B cell (primary cell): ENCODE measurements at places on chromosomes 11 and 22.

- no peak for DNase-seq
These were observed 2.4 kb downstream of the MAPK1 start for GRCh38 chr22:21865041-21865440.

- DNase-seq = no peak
These were observed 28.4 kb downstream of the RASD2 start for GRCh38 chr22:35568751-35569739.

GRCh38 chr11:94134651-94135512, 6.2 kb downstream of the PANX1 start:
- DNase-seq = no peak

DNA sequence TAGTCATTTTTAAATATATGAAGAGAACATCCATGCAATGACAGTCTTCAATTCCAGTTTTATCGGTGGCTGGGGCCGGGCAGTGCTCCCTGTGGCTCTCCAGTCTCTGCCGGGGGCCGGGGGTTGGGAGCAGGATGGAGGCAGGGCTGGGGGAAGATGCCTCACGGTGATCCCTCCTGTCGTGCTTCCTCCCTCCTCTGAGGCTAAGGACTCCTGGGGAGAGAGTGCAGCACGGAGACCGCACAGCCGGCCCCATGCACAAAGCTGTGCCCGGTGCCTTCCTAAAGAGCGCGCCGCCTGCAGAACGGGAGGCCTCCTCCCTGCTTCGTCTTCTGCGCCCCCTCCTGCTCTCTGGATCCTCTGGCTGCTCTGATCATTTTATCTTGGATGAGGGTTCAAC, 20.5 kb downstream of the GAL start:
- no peak for DNase-seq

GRCh38 chr11:130049328-130049771, 20.3 kb upstream of the APLP2 start:
- no peak for DNase-seq

DNA sequence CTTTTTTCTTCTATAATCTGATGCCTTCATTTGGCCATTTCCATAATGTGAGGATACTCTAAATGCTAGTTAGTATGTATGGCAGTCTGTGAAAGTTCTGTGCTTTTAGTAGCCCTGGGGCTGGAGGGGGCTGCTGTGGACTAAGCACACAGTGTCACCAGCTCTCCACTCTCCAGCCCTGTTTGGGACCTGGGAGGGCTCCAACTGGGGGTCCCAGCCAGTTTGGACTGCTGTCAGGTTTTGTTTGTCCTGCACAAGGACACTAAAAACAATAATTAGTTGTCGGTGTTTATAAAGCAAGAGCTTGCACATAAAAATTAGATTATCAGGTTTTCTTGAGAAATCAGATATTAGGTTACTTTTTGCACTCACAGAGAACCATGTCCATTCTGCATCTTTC, 103.1 kb downstream of the LDLRAD3 start:
- DNase-seq = no peak

- DNase-seq = no peak
These were observed 119.6 kb downstream of the TENM4 start for GRCh38 chr11:79321263-79321662.

DNA sequence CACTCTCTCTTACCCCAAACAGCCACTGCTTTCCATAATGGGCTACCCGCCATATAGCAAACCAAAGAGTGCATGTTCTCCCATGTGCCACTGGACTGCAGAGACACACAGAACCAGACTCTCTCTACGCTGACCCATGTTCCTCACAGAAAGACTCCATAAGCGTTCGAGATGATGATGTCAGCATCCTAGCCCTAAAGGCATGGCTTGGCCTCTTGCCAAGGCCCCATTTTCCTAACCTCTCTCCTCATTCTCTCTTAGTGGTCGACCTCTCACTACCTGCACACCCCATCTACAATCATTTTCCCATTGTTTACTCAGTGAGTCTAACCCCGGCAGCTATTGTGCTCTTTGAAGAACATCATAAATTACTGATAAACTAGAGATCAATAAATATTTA, 4.9 kb downstream of the NDUFC2 start:
- DNase-seq = no peak

GRCh38 chr11:126914941-126915340, 85.6 kb downstream of the KIRREL3 start:
- no peak for DNase-seq

DNA sequence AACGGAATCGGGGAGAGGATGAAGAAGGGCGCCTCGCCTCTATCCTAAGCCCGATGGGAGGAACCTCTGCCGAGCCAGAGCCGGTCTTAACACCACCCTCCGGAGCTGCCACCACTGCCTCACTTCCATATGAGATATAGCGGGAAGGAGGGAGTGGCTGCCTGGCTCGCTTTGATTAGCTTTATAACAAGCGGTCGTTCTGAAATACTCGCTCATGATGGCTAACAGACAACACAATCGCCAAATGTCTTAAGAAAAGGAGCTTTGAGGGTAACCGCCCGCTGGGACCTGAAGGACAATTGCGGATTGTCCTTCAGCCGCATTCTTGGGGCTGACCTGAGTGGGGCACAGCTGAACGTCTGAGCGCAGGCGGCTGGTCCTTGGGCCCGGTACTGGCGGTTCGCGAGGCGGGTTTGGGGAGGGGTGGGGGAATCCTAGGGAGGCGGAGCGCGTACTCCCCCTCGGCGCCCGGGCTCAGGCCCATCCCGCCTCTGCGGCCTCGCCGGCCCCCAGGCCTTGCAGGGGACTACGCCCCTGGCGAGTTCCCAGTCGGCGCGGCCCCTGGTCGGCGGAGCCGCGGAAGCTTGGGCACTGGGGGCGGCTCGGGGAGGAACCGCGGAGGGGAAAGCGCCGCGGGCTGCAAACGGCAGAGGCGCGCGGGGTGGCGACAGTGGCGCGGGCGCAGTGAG, at the start of gene PLAAT5:
TSS of gene PLAAT5 (minus strand) at position 617 of the 689 bp plus-strand sequence. CDS start at position 484, 133 bp downstream.
- no peak for DNase-seq

GRCh38 chr11:117691218-117691514, 105.8 kb downstream of the DSCAML1 start:
- DNase-seq = no peak

DNA sequence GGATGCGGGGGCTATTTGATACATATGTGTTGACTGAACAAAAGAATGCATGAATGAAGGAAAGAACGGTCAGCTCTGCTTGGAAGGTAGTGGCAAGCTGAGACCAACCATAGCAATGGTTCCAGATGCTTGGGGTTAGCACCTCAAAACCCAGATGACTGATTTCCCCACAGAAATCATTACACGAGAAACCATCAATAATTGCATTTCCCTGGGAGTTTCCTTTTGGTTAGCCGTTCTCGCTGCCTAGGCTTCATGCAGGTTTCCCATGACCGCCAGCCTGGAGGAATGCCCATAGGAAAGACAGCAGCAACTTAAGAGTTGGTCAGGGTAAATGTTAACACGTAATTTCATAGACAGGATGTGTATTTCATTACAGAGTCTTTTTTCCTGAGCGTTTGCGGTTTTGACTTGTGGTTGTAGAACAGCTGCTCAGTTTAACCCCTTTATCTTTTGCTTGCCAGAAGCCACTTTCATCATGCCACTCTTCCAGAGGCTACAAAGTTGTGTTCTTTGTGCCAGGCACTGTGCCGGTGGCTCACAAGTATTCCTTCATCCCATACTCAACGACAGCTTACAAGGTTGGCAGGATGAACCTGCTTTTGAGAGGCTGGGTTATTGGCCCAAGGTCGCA, 2.8 kb downstream of the IL17RA start:
- peak; percentile 50 for DNase-seq

GRCh38 chr22:45276507-45277105, 8.1 kb upstream of the UPK3A start:
- no peak for DNase-seq

DNA sequence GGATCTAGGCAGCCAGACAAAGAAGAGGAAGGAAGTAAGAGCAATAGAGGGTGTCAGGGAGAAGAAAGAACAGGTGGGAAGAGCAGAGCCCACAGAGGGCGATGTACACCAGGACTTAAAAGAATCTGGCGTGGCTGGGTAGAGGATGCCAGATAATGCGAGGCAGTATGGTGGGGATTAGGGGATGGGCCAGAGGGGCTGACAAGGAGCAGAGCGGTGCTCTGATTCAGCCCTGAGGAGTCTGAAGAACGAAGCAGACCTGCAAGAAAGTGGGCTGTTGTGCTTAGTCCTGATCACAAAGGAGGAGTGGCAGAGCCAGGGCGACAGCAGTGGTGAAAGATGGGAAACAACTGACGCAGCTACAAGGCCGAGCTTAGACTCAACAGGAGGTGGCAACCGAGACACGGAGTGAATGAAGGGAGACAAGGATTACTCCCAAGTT, 163.7 kb downstream of the LARGE1 start:
- no peak for DNase-seq

DNA sequence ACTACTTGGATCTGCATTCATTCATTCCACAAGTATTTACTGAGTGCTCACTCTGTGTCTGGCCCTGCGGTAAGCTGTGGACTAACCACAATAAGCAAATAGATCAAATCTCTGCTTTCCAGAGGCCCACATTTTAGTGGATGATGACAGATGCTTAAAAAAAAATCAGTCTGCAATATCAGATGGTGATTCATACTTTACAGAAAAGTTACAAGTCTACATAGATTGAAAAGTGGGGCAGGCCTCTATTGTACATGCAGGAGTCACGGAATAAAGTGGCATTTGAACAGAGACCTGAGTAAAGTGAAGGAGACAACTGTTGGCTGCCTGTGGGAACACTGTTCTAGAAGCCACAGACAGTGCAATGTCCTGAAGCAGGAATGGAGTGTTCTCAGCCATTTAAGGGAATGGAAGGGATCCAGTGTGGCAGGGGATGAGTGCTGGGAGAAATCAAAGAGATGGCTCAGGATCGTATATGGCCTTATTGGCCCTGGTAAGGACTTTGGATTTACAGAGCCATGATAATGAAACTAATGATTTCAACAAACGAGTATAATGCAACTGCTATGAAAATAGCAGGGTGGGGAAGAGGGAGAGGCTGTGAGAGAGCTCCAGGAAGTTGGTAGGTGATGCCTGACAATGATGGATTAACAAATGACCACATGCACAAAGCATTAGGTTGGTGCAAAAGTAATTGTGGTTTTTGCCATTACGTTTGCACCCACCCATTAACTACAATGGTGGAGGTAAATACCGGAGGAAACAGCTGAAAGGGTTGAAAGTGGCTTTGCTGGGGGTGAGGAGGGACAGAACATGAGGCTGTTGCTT, 31.1 kb downstream of the TMEM45B start:
- no peak for DNase-seq

DNA sequence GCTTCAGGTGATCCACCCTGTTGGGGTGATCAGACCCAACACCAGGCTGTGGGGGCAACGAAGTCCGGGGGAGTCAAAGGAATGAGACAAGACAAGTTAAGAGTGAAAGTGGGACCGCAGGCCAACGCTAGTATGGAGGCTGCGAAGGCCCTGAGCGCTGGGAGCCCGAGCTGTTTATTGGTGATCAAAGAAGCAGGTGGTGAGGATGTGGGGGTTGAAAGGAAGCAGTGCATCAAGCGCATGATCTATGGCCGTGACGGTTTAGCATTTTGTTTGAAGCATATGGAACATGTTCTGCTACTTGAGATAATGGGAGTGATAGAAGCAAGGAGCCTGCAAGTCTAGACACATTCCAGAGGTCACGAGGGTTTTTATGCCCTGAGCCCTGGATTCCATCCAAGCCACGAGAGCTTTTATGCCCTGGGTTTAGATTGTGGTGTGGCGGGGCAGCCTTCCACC, 49.5 kb downstream of the MCHR1 start:
- peak; percentile 56 for DNase-seq

GRCh38 chr11:1761857-1762536, 1.7 kb downstream of the CTSD start:
- DNase-seq = no peak

- DNase-seq = peak; percentile 81
These were observed 12.7 kb upstream of the CYP2R1 start for GRCh38 chr11:14904745-14905103.

- DNase-seq = no peak
These were observed 5.9 kb upstream of the TSKU start for GRCh38 chr11:76777305-76777704.

- no peak for DNase-seq
These were observed 5.4 kb upstream of the OR51A2 start for GRCh38 chr11:4960877-4961276.

DNA sequence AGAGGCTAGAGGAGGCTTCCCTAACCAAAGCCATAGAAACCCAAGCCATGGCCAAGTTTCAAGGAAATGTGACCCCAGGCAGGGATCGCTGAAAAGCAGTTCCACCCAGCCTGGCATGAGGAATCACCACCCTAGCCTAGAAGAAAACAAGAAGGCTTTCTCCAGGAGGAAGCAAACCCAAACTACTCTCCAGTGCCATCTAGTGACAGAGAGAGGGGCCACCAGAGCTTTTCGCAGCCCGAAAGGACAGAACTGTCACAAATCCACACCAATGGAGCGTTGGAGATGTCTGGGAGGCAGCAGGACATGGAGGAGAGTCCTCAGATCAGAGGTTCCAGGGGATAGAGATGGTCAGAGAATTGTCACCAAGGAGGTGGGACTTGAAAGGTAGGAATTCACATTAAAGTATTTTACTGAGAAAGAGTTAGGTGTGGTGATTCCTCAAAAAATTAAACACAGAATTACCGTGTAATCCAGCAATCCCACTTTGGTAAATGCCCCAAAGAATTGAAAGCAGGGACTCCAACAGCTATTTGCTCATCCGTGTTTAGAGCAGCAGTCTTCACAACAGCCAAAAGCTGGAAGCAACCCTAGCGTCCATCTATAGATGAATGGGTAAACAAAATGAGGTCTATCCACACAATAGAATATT, 67.3 kb upstream of the NUP50 start:
- peak; percentile 45 for DNase-seq

- no peak for DNase-seq
These were observed 786.1 kb upstream of the CNTN5 start for GRCh38 chr11:98234698-98235097.

GRCh38 chr11:18722293-18722637, 3.7 kb downstream of the IGSF22 start:
- DNase-seq = no peak

DNA sequence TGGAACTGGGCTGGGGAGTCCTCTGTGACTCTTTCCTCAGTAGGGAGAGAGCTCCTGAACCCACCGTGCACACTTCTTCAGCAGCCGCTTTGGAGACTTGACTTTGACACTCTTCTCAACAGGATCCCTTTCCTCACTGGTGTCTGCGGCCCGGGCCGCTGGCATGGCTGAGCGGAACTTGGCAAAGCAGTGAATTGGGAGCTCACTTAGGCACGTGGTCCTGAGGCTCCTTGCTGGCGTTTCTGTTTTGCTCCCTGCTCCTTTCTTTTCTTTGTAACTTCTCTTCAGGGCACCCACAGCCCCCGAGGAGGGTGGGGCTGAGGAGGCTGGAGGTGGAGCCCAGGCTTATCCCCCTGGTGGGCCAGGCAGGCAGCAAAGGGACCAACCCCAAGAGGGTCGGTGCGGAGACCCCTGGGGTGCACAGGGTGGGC, 8.4 kb upstream of the KCNQ1OT1 start:
- DNase-seq = no peak

DNA sequence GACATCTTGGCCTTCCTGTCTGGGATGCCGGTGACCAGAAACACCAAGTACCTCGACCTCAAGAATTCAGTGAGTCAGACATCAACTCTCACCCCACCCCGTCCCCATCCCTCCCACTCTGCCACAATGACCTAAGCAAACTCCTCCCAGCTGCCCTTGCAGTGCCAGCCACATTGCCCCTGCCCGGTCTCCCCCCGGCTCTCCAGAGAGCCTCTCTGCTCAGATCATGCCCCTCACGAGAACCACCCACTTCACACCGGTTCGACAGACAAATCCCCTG, 23.6 kb upstream of the MYRF start:
- no peak for DNase-seq
